ENCODE measurements at places on chromosomes 5 and 9. TPM values are rescaled to one million over a fixed set of nuclear protein-coding genes. Genes with fewer than 3 reads are reported as not detected.
A peak's percentile ranks its signal among the peaks of the same experiment; 100 is the strongest.

Gene ST8SIA4
- total RNA-seq, result 1.9 TPM

Gene ADAMTS12
- 0.43 TPM for total RNA-seq

Gene SLC6A7
- not detected for total RNA-seq

Gene IL3
- not detected for total RNA-seq

Gene PLEKHG4B
- 0.08 TPM for total RNA-seq

Gene ACOT12
- not detected for total RNA-seq

Gene OMD
- total RNA-seq, result 26.5 TPM

Gene SEC61B
- 29.4 TPM for total RNA-seq

GRCh38 chr5:59197911-59198310, 615.0 kb downstream of the RAB3C start:
- no peak for DNase-seq

DNA sequence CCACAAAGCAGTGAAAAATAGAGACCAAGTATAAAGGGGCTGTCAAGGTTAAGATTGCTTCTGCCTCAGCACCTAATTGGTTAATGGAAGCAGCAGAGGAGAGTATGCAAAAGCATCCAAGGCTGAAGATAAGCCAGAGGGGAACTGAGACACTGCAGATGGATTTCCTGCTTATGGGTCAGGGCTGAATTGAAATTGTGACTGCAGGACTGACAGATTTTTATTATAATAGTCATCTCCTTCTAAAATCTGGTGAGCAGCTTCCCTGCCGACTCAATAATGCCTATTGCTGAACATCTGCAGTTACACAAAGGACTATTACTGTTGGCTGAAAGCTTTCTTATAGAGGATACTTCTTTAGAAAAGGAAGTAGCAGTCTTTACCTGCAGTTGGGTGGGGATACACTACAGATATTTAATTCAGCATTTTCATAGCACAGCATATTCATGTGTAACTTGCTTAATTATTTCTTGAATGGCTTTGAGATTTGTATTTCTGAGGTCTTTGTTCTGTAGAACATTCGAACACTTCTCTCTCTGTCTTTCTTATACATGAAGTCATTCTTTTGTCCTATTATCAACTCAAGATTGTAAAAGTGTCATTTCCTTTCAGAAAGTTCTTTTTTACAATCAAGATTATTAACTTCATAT, 363.0 kb upstream of the RIOK2 start:
- no peak for DNase-seq

DNA sequence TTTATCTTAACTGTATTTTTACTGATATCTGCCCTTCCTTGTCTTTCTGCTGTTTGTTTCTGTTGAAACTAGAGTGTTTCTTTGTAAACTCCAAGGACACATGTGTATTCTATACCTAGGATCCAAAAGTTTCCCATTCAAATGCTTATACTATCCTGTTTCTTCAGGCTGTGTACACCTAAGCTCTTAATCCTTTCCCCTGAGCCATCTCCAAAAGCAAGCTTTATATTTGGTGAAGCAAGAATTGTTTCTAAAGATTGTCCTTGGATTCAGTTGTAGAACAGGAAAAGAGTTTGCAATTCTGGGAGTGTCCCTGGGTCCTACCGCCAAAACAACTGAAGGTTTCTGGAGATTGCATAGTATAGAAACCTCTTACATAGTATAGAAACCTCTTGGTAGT, 65.9 kb downstream of the CWC27 start:
- DNase-seq, result no peak

GRCh38 chr9:2181792-2182191, 166.6 kb downstream of the SMARCA2 start:
- DNase-seq, result no peak

GRCh38 chr5:68384936-68385594, 169.5 kb downstream of the PIK3R1 start:
- no peak for DNase-seq

GRCh38 chr9:25350011-25350410, 328.2 kb downstream of the TUSC1 start:
- no peak for DNase-seq

- no peak for DNase-seq
Measured at GRCh38 chr5:171050916-171051315, 189.1 kb downstream of the RANBP17 start.

DNA sequence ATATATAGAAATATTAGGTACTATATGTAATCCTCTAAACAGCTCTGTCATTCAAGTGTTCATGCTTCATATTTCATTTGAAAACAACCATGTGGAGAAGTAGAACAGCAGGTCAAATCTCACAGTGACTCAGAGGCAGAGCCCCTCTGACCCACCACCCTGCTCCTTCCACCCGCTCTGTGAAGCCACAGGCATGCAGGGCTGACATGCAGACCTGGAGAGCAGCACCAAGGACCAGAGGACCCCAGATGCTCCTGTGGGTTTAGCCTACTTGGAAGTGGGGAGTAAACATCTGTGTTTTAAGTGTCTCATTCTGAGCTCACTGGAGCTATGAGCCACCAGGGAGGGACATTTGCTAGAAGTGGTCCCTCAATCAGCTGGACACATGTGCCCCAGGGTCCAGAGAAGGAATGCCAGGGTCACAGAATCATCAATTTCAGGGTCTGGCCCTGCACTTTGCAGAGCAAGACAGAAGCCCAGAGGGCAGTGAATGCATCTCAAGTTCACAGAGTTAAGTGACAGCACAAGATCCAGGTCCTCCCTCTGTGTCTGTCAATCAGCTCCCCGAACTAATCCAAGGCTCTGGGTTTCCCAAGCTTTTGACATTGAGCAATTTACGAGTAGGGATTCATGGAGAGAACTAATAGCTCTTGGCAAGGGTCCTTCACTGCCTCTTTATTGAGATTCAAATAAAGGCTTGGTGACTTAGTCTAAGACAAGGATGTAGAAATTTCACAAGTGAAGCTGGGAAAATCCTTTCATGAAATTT, 441.1 kb downstream of the SEMA5A start:
- DNase-seq, result no peak

GRCh38 chr9:137267933-137268355, 9.6 kb upstream of the TOR4A start:
- DNase-seq, result no peak

GRCh38 chr5:50968356-50969149, 302.1 kb downstream of the PARP8 start:
- DNase-seq, result no peak

DNA sequence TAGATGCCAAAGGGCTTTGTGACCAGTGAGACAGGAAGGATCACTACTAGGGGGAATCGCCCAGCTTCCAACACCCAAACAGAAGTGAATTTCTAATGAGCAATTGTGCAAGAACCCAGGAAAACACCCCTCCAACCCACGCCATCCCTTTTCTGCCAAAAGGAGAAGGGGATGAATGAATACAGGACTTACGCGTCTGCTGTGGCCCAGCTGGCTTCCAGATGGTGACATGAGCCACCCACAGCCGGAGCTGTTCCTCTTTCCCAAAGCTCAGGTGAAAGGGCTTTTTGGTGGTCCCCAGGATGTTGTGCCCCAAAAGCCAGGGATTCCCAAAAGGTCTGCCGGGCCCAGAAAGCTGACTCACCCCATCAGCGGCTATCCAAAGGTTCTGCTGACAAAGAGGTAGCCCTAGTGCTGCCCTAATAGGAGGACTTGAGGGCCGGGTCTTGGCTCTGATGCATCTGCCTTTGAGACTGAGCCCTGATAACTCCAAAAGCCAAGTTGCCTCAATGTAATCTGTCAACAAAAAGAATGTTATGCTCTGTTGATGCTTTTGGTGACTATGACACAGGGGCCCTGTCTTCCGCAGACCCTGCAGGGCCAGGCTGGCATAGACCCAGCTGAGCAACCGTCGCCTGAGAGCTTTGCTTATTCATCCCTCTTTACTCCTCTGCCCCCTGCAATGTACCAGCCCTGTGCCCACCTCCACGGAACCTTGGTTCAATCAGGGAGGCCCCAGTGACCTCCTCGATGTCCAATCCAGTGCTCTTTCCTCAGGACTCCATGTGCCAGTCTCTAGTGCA, 14.5 kb downstream of the GSN start:
- peak; percentile 89 for DNase-seq

GRCh38 chr9:18350995-18351595, 122.9 kb upstream of the ADAMTSL1 start:
- DNase-seq, result no peak

DNA sequence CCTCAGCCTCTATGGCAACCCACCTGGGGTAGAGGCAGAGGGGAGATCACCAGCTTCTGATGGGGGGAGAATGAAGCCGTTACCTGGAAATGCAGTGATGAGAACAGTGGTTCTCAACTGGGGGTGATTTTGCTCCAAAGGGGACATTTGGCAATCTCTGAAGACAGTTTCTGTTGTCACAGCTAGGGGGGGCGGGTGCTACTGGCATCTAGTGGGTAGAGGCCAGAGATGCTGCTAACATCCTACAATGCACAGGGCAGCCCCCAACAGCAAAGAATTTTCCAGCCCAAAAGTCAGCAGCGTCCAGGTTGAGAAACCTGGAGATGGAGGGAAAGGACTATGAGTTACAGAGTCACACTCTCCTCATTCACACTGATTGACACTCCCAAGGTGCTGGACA, 84.5 kb downstream of the FGF1 start:
- DNase-seq, result no peak

- DNase-seq, result no peak
Measured at GRCh38 chr5:124935065-124935464, 188.6 kb upstream of the ZNF608 start.

- DNase-seq, result no peak
Measured at GRCh38 chr5:177316005-177316404, 4.3 kb upstream of the MXD3 start.

DNA sequence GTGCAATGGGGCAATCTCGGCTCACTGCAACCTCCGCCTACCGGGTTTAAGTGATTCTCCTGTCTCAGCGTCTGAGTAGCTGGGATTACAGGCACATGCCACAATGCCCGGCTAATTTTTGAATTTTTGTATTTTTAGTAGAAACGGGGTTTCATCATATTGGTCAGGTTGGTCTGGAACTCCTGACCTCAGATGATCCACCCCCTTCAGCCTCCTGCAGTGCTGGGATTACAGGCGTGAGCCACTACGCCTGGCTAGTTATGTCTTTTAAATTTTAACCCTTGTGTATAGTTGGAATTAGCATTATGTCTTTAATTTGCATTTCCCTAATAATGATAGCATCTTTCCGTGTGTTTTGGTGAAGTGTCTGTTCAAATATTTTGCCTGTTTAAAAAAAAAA, 11.5 kb downstream of the GPBP1 start:
- no peak for DNase-seq

GRCh38 chr9:34986540-34987047, 3.0 kb upstream of the DNAJB5 start:
- no peak for DNase-seq

DNA sequence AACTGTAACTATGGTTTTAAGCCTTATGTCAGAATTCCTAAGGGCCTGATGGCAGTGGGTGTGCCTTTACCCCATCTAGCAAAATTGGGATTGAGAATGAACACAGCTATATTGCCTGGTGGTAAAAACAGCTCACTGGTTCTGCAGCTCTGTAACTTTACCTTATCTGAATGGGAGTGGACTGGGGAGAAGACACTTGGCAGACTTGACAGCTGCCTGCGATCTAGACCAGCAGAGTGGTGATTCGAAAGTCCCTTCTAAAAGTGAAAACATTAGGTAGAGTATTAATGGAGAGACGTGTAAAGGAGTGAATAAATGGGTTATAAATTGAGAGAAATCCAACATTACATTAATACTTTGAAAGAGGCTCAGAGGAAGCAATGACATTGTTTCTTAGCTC, 289.1 kb upstream of the EDIL3 start:
- DNase-seq, result no peak

DNA sequence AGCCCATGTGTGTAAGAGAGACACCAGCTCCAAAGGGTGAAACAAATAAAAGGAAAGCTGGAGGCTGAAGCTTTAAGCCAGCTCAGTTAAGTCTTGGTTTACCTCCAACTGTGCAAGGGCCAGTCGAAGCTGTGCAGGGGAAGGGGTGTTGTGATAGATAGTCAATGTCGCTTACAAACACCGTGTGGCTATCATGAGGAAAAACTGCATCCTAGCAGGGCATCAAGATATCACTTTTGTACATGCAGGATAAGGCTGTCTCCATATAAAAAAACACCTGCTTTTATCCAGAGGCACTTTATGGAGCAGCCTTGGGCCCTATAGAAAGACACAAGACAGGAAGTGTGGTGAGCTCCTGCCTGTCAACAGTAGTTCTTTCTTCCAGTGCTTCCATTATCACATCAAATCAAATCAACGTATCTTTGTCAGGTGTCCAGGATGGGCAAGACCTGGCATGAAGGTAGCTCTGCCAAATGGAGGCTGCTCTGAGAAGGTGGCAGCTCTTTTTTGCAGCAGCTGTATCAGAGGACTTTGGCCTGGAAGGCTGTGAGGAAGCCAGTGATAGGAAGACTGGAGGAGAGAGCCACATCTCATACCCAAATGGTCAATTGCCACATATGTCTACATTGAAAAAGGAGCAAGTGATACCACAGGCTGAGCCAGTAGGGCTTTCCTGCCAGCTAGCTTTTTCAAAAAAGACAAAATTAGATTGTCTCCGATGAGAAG, 29.3 kb upstream of the SELENOP start:
- DNase-seq, result no peak

- no peak for DNase-seq
Measured at GRCh38 chr5:159463590-159464321, 133.5 kb upstream of the IL12B start.

DNA sequence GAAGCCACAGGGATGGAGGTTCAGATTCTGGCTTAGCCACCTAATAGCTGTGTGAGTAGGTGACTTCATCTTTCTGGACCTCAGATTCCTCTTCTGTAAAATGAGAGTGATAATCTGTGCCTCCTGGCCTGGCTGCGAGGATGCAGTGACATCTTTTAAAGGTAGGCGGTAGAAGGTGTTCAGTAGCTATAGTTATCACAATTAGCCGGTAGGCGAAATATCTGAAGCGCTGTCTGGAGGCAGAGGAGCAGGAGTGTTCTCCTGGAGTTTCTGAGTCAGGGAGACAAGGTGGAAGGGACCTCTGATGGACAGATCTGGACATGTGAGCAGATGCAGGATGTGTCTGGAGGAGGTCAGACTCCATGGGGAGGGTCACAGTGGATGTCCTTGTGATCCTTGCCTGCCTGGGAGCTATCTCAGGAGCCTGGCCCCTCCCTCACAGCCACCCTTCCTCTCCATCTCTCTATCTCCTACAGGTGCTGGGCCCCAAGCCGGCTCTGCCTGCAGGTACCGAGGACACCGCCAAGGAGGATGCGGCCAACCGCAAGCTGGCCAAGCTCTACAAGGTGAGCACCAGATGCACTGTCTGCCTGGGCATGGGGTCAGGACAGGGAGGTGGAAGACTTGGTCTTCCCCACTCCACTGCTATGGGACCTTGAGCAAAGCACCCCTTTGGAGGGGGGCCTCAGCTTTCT, 45.6 kb downstream of the GSN start:
- no peak for DNase-seq

Measured in right atrium auricular region (tissue), 2 donors.